ENCODE measurements at places on chromosomes 6 and 20.

- ATAC-seq: no peak
Measured at GRCh38 chr20:10419550-10420133, 14.4 kb downstream of the MKKS start.

DNA sequence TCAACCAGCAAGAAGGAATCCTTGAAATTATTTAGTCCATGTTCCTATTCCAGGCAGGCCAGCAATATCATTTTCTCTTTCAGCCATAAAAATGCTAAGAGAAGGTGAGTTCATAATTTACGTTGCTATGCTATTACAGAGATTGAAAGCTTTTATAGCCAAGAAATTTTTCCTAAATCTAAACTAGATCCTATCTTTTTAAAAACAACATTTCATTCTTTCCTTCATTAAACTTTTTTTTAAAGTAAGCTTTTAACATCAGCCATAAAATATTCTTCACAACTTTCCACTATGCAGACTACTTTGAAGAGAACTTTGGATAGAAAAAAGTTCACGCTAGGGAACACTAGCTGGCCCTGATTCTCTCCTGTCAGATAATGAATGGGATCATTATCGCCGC, 159.8 kb downstream of the RPS12 start:
- no peak for ATAC-seq

- ATAC-seq: no peak
Measured at GRCh38 chr20:62445553-62446340, 18.4 kb upstream of the RBBP8NL start.

- 0 out of 3 replicates have a peak, but pooled peaks have one; percentile 54 for ATAC-seq
Measured at GRCh38 chr6:64230530-64230929, 594.9 kb downstream of the PHF3 start.

- peak; percentile 16 for ATAC-seq
Measured at GRCh38 chr6:84228198-84228543, 728 bp upstream of the CEP162 start.

GRCh38 chr6:20302702-20303251, 90.5 kb upstream of the MBOAT1 start:
- ATAC-seq: peak; percentile 40

DNA sequence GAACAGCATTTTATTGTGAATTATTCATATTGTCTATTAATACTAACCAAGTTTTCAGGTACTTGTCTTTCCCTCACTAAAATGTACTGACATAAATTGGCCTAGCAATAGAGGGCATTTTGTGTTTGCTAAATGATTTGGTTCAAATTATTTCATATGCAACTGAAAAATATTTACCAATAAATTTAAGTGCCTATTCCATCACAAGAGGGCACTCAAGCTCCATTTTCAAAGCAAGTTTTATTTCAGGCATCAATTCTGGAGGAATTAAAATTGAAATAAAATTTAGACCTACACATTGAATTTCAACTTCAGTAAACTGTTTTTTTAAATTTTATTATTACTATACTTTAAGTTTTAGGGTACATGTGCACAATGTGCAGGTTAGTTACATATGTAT, 114.3 kb upstream of the SYNCRIP start:
- no peak for ATAC-seq

DNA sequence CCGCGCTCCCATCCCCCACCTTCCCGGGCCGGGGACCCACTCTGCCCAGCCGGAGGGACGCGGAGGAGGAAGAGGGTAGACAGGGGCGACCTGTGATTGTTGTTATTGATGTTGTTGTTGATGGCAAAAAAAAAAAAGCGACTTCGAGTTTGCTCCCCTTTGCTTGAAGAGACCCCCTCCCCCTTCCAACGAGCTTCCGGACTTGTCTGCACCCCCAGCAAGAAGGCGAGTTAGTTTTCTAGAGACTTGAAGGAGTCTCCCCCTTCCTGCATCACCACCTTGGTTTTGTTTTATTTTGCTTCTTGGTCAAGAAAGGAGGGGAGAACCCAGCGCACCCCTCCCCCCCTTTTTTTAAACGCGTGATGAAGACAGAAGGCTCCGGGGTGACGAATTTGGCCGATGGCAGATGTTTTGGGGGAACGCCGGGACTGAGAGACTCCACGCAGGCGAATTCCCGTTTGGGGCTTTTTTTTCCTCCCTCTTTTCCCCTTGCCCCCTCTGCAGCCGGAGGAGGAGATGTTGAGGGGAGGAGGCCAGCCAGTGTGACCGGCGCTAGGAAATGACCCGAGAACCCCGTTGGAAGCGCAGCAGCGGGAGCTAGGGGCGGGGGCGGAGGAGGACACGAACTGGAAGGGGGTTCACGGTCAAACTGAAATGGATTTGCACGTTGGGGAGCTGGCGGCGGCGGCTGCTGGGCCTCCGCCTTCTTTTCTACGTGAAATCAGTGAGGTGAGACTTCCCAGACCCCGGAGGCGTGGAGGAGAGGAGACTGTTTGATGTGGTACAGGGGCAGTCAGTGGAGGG, 2.8 kb downstream of the SOX4 start:
- ATAC-seq: peak; percentile 21

- no peak for ATAC-seq
Measured at GRCh38 chr20:14062786-14063185, 67.5 kb downstream of the MACROD2 start.

- ATAC-seq: peak; percentile 15
Measured at GRCh38 chr6:85405175-85405852, 44.6 kb upstream of the NT5E start.

DNA sequence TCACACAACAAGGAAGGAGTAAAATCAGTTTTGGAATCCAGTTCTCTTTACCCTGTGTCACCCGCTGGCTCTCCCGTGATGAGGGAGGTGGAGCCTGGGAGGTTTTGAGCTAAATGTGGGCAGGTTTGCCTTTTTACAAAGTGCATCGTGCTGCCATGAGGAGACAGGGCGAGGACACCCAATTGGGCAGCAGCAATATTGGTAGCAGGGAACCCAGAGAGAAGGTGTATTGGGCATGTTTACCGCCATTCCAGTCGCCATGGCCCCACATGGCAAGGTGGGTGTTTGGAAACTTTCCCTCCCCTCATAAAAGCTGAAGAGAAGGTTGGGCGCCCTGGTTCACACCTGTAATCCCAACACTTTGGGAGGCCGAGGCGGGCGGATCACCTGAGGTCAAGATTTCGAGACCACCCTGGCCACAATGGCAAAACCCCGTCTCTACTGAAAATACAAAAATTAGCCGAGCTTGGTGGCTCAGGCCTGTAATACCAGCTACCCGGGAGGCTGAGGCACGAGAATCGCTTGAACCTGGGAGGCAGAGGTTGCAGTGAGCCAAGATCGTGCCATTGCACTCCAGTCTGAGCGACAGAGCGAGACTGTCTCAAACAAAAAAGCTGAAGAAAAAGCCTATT, 3.5 kb upstream of the UBE2V1 start:
- ATAC-seq: no peak

GRCh38 chr6:31355583-31355948, 1.4 kb downstream of the HLA-B start:
- no peak for ATAC-seq

GRCh38 chr6:79946272-79947190, 822 bp downstream of the ELOVL4 start:
- ATAC-seq: peak; percentile 68

DNA sequence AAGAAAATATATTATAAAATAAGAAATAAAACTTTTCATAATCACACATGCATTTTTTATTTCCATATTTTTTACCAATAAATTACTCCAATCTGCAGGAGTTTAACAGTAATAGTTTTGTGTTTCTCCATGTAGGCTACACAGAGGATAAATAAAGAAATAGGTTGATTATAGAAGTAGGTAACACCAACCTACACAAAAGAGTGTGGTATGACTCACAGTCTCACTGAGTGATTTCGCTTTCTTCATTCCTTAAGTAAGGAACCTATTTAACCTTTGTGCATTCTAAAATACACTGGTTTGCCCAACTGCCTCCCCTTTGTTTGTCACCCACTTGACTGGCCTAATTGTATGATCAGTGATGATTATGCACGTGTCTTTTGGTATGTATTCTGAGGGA, 244.2 kb upstream of the RIMS1 start:
- no peak for ATAC-seq

DNA sequence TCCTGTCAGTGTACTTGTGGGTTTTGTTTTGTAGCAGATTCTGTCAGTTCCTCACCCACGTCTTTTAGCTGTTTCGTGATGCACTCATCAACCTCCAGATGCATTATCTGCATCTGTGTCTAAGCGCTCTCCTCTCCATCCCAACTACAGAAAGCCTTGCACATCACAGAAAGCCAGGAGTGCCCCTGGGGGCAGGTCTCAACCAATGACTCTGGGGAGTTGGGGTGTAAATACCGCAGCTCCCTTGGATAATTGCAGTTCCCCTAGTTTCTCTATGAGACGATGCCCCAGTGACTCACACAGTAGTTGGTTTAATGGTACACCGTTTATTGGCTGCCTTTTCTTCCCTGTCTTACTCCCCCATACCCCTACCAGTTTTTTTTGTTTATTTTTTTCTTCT, 158.1 kb downstream of the SOX4 start:
- no peak for ATAC-seq

- ATAC-seq: no peak
Measured at GRCh38 chr20:44581515-44581914, 864 bp upstream of the PKIG start.

DNA sequence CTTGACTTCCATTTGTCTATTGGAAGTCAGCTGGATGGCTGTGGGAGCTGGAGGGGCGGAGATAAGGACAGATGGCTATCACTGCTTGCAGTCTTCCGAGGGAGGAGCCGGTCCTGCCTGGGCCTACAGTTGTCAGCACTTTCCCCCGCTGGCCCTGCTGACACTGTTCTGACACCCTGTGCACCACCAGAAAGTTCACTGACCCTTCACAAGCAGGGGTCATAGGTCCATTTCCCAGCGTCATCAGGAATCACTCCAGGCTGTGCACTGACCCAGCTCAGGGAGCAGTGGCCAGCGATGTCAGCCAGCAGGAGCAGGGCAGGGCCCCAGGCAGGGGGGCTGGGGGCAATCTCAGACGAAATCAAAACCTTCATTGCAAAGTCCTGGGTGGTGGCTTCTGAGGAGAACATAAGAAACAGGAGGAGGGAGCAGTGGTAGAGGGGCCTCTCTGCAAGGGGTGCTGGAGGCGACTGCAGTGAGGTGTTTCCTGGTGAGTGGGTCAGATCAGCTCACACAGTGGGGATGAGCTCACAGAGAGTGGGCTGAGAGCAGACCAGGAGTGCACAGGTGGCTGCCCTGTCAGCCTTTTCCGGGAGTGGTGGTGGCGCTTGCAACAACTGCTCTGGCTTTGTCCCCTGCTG, 26.5 kb upstream of the PLEKHG1 start:
- no peak for ATAC-seq

GRCh38 chr20:45346851-45347250, 1.4 kb downstream of the SDC4 start:
- ATAC-seq: no peak

- ATAC-seq: peak; percentile 63
Measured at GRCh38 chr6:118284736-118285360, 263.2 kb upstream of the PLN start.

DNA sequence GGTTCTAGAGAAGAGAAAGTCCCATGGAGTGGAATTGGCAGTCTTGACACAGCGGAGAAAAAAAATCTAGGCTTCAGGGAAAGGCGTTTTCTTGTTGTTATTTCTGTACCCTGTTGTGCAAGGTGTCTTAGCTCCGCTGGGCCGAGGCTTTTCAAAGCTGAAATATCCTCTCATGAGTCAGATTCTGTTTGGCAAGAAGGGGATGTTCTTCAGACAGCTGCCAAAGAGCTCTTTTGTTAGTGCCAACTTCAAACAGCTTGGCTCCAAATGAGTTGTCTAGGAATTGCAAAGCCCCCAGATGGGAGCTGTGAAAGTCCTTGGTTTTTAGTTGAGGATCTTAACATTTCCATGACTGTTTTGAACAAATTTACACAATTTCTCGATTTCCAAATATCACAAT, 45.6 kb downstream of the LRRN4 start:
- no peak for ATAC-seq

- peak; percentile 9 for ATAC-seq
Measured at GRCh38 chr6:129501740-129502660, 208.0 kb downstream of the ARHGAP18 start.

DNA sequence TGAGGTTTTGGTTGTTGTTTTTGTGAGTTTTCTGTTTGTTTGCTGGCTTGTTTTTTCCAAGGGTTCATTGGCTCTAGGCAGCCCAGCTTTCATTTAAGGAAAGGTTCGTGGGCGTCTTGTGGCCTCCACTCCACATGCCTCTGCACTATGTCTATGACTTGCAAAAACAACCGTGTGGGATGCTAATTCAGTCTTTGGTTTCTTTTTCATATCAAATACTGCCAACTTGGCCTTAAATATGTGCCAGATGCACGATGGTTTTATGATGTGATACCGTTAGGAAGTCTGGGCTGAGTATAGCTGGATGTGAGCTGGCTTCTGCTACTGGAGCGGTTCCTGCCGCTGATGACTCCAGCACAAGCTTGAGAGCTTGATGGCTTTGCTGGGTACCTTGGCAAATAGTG, 96.3 kb downstream of the BMP2 start:
- no peak for ATAC-seq

GRCh38 chr6:28880894-28881780, 42.6 kb downstream of the TRIM27 start:
- peak; percentile 78 for ATAC-seq

DNA sequence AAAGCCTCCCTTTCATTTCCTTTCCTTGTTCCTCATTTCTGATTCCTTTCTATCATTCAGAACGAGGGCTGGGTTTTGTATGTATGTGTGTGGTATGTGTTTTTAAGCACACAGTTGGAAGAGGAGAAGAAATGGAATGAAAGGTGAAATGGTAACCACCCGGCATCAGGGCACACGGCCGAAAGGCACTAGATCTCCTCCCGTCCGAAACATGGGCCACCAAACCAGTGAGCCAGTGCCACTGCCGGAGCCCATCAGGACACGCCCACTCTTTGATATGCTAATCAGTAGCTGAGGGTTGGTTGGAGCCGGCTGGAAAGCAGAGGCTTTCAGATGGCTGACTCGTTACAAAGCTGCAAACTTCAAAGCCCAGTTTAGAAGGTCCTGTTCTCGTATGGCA, 228.6 kb upstream of the JARID2 start:
- no peak for ATAC-seq

DNA sequence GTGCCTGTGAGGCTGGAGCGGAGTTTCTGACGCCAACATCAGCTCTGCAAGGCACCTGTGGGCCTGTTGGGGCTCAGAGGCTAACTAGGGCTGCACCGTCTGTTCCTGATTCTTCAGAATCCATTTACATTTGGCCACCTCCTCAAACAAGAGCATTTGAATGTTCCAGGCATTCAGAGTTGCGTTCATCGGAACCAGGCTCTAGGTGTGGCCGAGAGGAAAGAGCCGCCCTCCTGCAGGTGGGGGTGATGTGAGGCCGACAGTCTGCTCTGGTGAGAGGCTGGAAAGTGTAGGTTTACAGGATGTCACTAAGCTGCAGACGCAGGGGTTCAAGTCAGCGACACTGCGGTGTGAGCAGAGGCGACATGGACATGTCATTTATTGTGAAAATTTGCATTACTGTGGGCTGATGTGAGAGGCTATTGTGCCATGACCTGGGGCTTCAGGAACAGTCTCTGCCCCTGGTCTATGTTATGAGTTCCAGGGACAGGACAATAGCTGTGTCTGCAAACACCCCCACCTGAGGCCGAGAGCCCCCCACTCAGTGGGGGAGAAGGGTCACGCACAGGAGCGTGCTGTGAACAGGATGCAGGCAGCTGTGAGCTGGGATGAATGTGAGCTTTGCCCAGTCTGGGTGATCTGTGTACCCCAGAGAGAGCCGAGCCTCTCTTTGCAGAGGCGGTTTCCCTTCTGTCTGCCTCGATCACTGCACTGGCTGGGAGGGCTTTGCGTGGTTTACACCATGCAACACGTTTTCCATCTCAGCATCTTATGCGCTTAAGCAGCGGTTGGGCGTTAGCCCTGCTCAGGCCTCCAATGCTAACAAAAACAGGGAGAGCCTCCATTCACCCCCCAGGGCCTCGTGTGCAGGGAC, 21.1 kb downstream of the SLCO4A1 start:
- no peak for ATAC-seq
